ENCODE measurements at places on chromosomes 7 and 10.

- no peak for DNase-seq
Measured at GRCh38 chr10:72595436-72595835, 30.4 kb downstream of the MICU1 start.

GRCh38 chr10:126420567-126421300 lies 32.5 kb upstream of the ADAM12 start:
- DNase-seq = no peak

DNA sequence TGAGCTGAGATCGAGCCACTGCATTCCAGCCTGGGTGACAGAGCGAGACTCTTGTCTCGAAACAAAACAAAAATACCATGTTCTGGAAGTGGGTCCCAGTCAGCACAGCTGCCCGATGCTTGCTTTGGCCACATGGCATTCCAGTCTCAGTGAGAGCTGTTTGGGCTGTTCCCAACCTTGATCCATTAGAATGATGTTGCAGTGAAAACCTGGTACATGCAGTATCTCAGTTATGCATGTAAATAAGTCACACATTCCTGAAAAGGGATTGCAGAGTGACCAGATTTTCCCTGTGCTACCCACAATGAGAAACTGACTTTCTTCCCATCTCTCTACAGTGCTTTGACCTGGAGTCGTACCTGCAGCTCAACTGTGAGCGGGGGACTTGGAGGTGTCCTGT lies 15.4 kb downstream of the ZMIZ2 start:
- no peak for DNase-seq

DNA sequence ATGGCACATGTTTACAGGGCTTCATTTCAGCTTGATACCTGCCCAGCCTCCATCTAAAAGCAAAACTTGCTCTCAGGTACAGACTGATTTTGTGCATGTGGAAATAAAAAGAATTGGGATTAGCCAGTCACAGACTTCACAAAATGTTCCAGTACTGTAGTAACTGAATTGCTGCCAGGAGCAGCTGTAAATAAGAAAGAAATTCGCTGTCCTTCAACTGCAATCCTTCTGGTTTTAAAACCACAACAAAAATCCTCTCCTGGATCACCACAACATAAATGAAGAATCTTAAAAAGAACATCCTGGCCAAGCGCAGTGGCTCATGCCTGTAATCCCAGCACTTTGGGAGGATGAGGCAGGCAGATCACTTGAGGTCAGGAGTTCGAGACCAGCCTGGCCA lies 3.9 kb upstream of the MIOS start:
- DNase-seq = no peak

DNA sequence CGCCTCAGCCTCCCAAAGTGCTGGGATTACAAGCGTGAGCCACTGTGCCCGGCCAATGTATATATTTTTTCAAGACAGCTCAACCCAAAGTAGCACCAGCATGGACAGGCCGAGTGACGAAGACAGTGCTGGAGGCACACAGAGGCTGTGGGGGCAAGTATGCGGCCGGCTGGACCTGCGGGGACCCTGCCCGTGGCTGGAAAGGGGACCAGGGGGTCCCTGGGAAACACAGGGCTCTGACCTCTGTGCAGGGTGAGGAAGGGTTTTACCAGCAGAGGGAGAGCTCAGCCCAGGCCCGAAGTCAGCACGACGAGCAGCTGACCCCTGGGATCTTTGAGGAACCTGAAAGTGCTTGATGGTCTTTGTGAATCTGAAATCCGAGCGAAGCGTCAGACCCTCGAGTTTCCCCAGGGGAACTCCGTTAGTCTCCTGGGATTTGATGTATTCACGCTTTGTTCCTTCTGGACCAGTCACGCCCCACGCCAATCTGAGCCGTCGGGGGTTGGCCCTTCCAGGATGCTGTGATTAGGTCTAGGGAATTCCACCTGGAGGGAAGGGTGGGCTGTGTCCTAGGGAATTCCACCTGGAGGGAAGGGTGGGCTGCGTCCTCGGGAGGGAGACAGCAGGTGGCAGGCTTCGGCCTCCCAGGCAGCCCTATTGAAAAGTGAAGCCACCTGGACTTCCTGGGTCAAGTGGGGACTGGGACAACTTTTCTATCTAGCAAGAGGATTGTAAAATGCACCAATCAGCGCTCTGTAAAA lies 10.9 kb upstream of the ZFAND2A start:
- DNase-seq = peak; percentile 48

- no peak for DNase-seq
Measured at GRCh38 chr7:114418117-114418516, 3.5 kb downstream of the FOXP2 start.

- no peak for DNase-seq
Measured at GRCh38 chr7:153443032-153443701, 609.0 kb upstream of the DPP6 start.

GRCh38 chr7:86920154-86920553 lies 139.3 kb downstream of the ELAPOR2 start:
- DNase-seq = no peak

- no peak for DNase-seq
Measured at GRCh38 chr7:6278749-6279310, 6.4 kb upstream of the CYTH3 start.

DNA sequence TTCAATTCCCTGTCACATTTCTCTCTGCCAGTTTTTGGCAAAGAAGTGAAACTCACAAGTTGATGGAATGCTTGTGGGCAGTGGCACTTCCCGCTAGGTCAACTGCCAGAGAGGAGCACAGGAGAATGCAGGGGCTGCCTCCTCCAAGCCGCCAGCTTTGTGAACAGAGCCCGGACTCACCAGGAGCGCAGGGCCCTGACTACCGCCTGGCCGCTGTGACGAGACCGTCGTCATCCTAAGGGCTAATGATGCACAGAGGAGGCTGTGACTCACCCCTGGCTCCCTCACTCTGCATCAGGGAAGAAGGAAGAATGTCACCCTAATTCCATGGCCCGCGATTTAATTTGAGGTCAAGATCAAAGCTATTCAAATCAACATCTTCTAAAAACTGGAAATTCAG lies 123.9 kb downstream of the TAX1BP1 start:
- DNase-seq = no peak

DNA sequence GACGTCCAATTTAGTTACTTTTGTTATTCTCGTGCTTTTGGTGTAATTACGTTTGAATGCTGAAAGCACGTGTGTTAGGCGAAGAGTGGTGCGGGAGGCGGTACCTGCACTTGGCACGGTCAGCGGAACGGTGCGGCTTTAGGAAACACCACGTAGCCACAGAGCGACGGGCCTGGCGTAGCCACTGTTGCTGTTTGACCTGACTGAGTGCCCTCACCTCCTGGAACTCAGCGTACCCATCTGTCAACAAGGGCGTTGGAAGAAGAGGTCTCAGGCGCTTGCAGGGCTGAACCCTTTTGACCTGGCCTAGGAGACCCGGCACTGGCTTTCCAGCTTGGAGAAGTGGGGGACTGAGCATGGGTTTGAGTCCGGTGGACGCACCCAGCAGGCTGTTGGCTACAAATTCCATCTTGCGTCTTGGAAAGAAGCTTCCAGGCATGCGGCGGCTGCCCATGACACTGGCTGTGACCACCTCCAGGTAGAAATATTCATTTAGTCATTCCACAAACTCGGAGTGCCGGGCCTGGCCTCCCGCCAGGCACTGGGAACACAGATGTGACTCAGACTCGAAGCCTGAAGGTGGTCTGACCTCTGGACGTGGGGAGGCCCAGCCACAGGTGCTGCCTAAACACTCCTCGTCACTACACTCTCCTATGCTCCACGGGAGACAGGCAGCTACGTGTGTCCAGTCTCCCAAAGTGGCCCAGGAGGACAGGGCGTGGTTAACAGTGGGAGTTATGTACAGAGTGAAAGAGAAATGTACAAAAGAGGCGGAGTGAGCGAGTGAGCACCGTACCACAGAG lies 22.2 kb downstream of the FAM20C start:
- no peak for DNase-seq

- no peak for DNase-seq
Measured at GRCh38 chr10:80200687-80201086, 4.7 kb downstream of the ANXA11 start.

GRCh38 chr7:122528879-122529481 lies 169.9 kb downstream of the RNF133 start:
- DNase-seq = peak; percentile 60

GRCh38 chr7:80785276-80785675 lies 133.6 kb downstream of the SEMA3C start:
- DNase-seq = no peak

DNA sequence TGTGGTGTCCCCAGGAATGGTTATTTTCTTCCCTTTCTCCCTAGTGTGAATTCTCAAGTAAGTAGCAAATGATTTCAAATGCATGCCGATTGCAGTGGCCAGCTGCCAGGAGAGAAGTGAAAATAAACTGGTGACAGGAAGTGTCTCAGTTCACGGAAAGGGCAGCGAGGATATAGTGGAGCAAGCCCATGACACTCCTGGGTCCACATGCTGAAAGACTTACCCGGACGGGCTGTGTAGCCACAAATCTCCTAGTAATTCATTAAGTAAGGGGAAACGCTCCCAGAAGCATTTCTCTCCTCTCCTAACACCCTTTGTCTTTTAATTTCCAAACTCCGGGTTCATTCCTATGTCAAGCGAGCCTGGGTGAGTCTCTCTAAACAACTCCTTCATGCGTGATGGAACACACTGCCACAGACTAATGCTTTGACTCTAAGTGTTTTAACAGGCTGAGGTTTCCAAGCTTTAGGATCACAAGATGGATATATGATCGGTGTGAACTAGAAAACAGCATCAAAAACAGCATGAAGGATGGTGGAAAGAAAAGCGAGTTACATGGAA lies 125.6 kb downstream of the CYP26A1 start:
- DNase-seq = peak; percentile 74

GRCh38 chr10:17671307-17671706 lies 27.4 kb downstream of the STAM start:
- no peak for DNase-seq

DNA sequence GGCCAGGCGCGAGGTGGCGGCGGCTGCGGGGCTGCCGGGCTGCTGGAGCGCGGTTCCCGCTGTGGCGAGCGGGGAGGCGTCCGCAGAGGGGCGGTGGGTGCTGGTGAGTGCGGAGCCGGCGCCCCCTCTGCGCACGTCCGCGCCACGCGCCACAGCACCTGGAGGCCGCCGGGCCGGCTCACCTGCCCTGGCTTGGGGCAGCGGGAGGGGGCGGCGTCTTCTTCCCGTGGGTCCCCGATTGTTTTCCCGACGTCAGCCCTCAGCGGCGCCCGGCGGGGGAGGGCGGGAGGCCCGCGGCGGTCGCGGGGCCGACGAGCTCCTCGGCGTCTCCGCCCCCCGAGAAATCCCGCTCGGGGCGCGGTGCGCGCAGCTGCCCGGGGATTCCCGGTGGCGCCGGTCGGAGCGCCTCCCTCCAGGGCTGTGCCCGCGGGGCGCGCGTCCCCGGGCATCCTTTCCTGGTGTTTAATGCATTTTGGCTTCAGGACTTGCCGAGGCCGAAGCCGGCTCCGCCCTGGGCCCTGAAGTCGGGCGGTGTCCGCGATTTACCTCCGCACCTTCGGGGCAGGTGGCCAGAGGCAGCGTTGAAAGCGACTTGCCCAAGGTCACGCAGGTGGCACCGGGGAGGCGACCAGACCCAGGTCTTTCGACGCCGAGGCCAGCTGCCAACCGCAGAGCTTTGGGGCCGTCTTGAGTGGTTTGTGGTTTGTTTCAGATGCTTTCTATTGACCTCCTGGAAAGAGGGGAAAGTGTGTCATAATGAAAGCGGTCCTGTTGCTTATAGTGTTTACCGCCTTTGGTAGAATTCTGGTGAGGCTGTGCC lies 561 bp downstream of the PLEKHA1 start:
- DNase-seq = peak; percentile 64

DNA sequence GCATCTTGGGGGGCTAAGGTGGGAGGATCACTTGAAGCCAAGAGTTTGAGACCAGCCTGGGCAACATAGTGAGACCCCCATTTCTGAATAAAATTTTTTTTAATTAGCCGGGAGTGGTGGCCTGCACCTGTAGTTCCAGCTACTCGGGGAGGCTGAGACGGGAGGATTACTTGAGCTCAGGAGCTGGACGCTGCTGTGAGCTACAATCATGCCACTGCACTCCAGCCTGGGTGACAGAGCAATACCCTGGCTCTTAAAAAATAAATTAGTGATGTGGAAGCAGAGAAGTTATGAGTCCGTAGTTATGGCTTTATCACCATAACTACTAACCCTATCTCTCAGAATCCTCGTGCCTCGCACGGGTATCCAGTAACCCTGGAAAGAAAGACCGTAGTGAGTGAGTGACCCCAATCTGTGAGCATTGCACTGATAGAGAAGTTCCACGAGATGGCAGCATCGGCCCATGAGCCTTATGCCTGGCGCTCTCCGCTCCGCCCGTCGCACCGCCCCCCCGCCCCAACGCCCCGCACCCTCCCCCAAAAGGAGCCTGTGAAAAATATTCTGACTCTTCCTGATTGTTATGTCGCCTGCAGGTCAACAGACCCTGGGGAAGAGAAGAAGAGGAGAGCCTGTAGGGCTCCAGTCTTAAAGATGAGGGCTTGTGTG lies 4.9 kb upstream of the SLC29A3 start:
- DNase-seq = peak; percentile 66

GRCh38 chr10:60967260-60967659 lies 23.3 kb upstream of the RHOBTB1 start:
- DNase-seq = no peak

- no peak for DNase-seq
Measured at GRCh38 chr7:920351-921070, 34.0 kb downstream of the ADAP1 start.

Data from NB4 (cell line).